Hair follicle dermal papilla cell (primary cell): ENCODE measurements at places on chromosomes 13 and 19. TPM values are rescaled to one million over a fixed set of nuclear protein-coding genes. Genes with fewer than 3 reads are reported as not detected.

The ZNF549 gene
- total RNA-seq, result 7.0 and 8.8 TPM in 2 replicates

The LMO7 gene
- total RNA-seq, result 247 and 289 TPM in 2 replicates

The MUC16 gene
- total RNA-seq, result not detected in 2 replicates

The TPTE2 gene
- not detected in 2 replicates for total RNA-seq

The OXGR1 gene
- total RNA-seq, result not detected in 2 replicates

The C19orf38 gene
- 0.24 TPM in 1 of 2 replicates, not detected in the other for total RNA-seq

The LGI4 gene
- total RNA-seq, result 1.2 and 1.3 TPM in 2 replicates

The PSG7 gene
- 0.16 TPM in 1 of 2 replicates, not detected in the other for total RNA-seq

The CEACAM8 gene
- total RNA-seq, result not detected in 2 replicates

The PROZ gene
- not detected in 2 replicates for total RNA-seq

The MEDAG gene
- total RNA-seq, result 1.8 and 4.5 TPM in 2 replicates

The GPC6 gene
- total RNA-seq, result 4.6 and 9.1 TPM in 2 replicates

The CCL25 gene
- total RNA-seq, result not detected in 2 replicates

The GNG8 gene
- not detected in 2 replicates for total RNA-seq

The ZNF850 gene
- 1.3 and 4.5 TPM in 2 replicates for total RNA-seq

The ZSCAN1 gene
- total RNA-seq, result not detected in 2 replicates

The MCEMP1 gene
- not detected in 2 replicates for total RNA-seq

The UPF1 gene
- 61.6 and 84.5 TPM in 2 replicates for total RNA-seq

The ZNF730 gene
- 0.36 and 1.3 TPM in 2 replicates for total RNA-seq

The FPR2 gene
- total RNA-seq, result not detected in 2 replicates

The SERPINE3 gene
- total RNA-seq, result not detected in 2 replicates

The LILRA1 gene
- total RNA-seq, result not detected in 2 replicates

The LGALS7B gene
- 0.97 TPM in 1 of 2 replicates, not detected in the other for total RNA-seq

The SIRT2 gene
- total RNA-seq, result 64.1 and 65.9 TPM in 2 replicates

The KLK15 gene
- total RNA-seq, result not detected in 2 replicates

The ZNF813 gene
- 4.0 and 4.1 TPM in 2 replicates for total RNA-seq

The EPSTI1 gene
- total RNA-seq, result 17.1 and 26.4 TPM in 2 replicates

The ZFP36 gene
- total RNA-seq, result 18.9 and 19.0 TPM in 2 replicates

The KCNK6 gene
- total RNA-seq, result 5.5 TPM in 2 replicates

The SIGLEC8 gene
- not detected in 2 replicates for total RNA-seq

The KIRREL2 gene
- total RNA-seq, result not detected in 2 replicates

The NOVA2 gene
- not detected in 2 replicates for total RNA-seq

The SULT2A1 gene
- total RNA-seq, result not detected in 2 replicates

The ZNF667 gene
- total RNA-seq, result 3.9 and 4.9 TPM in 2 replicates

The KASH5 gene
- not detected in 2 replicates for total RNA-seq

The CDC42EP5 gene
- total RNA-seq, result 32.1 and 36.8 TPM in 2 replicates

The YIF1B gene
- 65.1 and 69.1 TPM in 2 replicates for total RNA-seq

The WDR88 gene
- total RNA-seq, result not detected in 2 replicates

The SLC10A2 gene
- total RNA-seq, result not detected in 2 replicates

The SLC39A3 gene
- total RNA-seq, result 17.4 and 24.2 TPM in 2 replicates

The TMEM38A gene
- 0.97 and 1.3 TPM in 2 replicates for total RNA-seq

The KLK8 gene
- 0.16 and 0.49 TPM in 2 replicates for total RNA-seq

The DMAC2 gene
- 35.3 and 36.3 TPM in 2 replicates for total RNA-seq

The ZNF175 gene
- total RNA-seq, result 8.4 and 9.4 TPM in 2 replicates

The VSIG10L gene
- 0.49 and 0.81 TPM in 2 replicates for total RNA-seq

The TNFRSF19 gene
- total RNA-seq, result 21.9 and 45.2 TPM in 2 replicates

The MEIS3 gene
- 36.7 and 51.6 TPM in 2 replicates for total RNA-seq

The MISP gene
- total RNA-seq, result under 0.01 TPM in 1 of 2 replicates, not detected in the other

The MAST3 gene
- total RNA-seq, result 3.2 and 3.6 TPM in 2 replicates

The ZNF790 gene
- 5.8 and 7.8 TPM in 2 replicates for total RNA-seq

The CEACAM4 gene
- not detected in 2 replicates for total RNA-seq

The ATP11A gene
- 9.0 and 12.5 TPM in 2 replicates for total RNA-seq

The AMER2 gene
- total RNA-seq, result not detected in 2 replicates

The LIM2 gene
- not detected in 2 replicates for total RNA-seq

The PLK5 gene
- under 0.01 and 0.12 TPM in 2 replicates for total RNA-seq

The NANOS2 gene
- total RNA-seq, result not detected in 2 replicates

The MATK gene
- total RNA-seq, result not detected in 2 replicates

The CYP2F1 gene
- total RNA-seq, result not detected in 2 replicates

The KISS1R gene
- not detected in 2 replicates for total RNA-seq
